IMR-90 (cell line): ENCODE measurements at places on chromosomes 6 and 20.

- DNase-seq, result no peak
Measured at GRCh38 chr6:165705941-165706340, 42.9 kb upstream of the PDE10A start.

- DNase-seq, result peak; percentile 59
Measured at GRCh38 chr6:7249946-7250643, 62.9 kb downstream of the SSR1 start.

DNA sequence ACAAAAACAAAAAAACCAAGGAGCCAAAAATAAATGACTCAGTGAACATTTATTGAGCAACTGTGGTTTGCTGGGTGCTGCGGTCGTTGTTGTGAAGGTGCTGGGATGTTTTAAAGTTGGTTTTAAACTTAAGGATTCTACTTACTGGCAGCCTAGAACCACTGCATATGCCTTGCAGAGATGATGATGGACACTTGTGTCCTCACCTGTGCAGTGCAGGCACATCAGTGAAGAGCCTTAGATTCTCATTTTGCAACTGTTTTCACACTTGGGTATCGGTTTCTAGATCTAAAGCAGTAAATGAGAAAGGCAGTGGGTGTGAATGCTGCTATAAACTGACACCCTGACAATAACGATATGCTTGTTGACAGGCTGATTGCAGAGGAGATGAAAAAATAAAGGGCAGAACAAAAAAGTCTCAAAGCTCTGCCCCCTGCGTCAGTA, 68.8 kb downstream of the UTRN start:
- no peak for DNase-seq

- DNase-seq, result no peak
Measured at GRCh38 chr20:54221996-54222890, 14.4 kb downstream of the PFDN4 start.

DNA sequence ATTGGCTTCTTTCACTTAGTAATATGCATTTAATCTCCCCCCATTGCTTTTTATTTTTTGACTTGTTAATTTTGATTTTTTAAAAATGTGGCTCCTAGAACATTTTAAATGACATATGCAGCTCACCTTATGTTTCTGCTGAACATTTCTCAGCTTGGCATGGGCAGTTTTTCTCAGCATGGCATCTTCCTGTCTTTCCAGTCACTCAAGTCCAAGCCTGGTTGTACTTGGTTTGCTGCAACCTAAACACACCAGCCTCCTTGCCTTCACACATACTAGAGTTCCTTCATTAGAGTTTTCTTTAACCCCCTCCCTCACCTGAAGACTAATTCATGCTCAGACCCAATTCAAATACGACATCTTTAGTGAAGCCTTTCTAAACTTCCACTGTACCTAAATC, 86.4 kb downstream of the ZHX3 start:
- no peak for DNase-seq

- no peak for DNase-seq
Measured at GRCh38 chr20:61913423-61914225, 152.1 kb downstream of the TAF4 start.

- no peak for DNase-seq
Measured at GRCh38 chr6:52307900-52308372, 23.4 kb upstream of the MCM3 start.

DNA sequence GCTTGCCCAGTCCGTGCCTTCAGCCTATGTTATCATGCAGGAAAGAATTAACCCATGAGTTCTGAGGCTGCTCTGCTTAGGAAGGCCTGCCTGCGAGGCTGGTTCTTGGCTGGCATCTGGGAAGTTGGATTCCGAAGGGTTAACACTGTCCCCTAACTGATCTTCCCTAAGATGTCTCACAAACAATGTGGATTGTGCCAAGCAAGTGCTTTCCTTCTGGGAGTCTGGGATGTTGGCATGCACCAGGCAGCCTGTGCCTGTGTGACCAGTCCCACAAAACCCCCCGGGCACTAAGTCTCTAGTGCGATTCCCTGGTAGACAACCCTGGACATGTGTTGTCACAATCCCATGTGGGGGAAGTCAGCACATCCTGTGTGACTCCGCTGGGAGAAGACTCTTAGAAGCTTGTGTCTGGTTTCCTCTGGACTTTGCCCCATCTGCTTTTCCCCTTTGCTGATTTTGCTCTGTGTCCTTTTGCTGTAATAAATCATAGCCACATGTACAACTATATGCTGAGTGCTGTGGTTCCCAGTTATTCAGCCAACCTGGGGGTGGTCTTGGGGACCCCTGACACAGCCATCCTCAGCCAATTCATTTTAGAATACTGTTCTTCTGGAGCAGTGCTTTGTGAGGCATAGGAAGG, 83.8 kb downstream of the SLC22A23 start:
- DNase-seq, result no peak

- DNase-seq, result no peak
Measured at GRCh38 chr6:44050872-44051505, 76.3 kb downstream of the MRPL14 start.

DNA sequence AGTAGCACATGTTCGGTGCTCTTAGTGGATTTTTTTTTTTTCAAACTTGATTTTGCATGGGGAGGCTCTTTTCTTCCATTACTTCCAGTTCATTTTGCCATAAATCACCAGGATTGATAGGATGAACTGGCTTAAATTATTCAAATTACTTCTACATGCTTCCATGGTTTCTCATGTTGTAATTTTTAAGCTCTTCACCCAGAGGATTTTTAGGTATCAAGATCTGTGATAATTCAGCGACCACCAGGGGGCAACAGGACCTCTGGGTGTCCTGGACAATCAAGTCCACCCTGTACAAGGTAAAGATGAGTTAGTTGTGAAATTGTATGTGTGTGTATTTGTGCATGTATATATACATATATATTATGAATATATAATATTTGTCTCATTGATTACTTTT, 4.2 kb upstream of the EPHA7 start:
- DNase-seq, result no peak

- no peak for DNase-seq
Measured at GRCh38 chr6:40848868-40849514, 190.0 kb downstream of the UNC5CL start.

DNA sequence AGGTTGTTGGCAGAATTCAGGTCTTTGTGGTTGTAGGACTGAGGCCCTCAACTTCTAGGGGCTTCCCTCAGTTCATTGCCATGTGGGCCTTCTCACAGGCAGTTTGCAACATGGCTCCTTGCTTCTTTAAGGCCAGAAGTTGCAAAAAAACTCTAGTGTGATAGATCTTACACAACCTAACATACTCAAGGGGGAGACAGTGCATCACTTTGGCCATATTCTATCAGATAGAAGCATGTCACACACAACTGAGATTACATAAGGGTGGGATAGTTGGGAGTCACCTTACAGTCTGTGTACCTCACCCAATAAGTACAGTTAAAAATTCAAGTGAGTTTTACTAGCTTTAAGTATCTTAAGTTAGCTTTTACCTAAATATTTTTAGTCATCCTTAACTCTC, 1.6 kb downstream of the SIRPD start:
- no peak for DNase-seq

GRCh38 chr6:144756469-144756868, 471.3 kb downstream of the UTRN start:
- DNase-seq, result no peak

- DNase-seq, result no peak
Measured at GRCh38 chr6:16543521-16543920, 217.7 kb downstream of the ATXN1 start.

DNA sequence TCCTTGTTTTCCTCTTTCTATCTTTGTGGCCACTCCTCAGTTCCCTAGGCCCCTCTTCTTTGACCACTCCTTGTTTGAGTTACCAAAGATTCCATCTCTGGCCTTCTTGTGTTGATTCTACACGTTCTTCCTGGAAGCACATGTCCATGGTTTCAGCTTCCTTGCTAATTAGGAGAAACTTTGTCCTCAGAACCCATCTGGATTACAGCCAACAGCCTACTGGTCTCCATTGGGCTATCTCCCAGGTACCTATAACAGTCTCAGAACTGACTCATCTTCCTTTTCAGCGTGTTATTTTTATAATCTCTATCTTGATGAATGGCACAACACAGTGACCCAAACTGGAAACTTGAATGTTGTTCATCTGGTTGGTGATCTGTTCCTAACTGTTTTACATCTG, 17.5 kb downstream of the PTPRA start:
- DNase-seq, result peak; percentile 19

DNA sequence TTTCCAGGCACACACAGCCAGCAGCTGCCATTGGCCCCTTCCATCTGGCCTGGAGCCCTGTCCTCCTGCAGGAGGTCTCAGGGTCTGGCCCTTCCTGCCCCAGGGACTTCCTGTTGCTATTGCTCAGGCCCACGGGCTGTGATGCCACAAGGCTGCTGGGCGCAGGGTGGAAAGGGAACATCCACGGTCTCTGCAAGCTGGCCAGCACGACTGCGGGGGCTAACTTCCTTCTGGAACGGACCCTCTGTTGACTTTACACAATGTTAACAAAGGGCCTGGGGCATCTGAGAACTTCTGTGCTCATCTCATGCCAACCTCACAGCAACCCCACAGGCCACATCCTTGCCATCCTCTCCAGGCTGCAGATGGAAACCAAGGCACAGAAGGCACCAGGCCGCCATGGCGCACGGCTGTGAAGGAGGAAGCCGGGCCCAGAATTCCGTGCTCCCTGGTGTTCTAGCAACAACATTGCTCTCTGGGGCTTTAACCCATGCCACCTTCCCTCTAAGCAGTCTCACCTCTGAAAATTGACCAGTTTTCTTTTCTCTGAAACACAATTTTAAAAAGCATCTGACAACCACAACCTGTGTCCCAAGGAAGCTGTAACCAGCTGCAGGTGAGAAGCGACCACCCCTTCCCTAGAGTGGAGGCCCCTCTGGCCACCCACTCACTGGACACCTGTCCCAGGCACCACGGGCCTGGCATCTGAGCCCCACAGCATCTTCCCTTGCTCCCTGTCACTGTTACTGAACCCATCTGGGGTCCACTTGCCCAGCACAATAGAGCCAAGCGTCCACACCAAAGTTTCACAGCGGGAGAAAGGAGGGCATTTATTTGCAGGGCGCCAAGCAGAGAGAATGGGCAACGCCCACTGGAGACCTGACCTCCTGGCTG, 261.3 kb downstream of the CDH4 start:
- DNase-seq, result no peak

- no peak for DNase-seq
Measured at GRCh38 chr6:130204322-130204721, 18.4 kb downstream of the SAMD3 start.

DNA sequence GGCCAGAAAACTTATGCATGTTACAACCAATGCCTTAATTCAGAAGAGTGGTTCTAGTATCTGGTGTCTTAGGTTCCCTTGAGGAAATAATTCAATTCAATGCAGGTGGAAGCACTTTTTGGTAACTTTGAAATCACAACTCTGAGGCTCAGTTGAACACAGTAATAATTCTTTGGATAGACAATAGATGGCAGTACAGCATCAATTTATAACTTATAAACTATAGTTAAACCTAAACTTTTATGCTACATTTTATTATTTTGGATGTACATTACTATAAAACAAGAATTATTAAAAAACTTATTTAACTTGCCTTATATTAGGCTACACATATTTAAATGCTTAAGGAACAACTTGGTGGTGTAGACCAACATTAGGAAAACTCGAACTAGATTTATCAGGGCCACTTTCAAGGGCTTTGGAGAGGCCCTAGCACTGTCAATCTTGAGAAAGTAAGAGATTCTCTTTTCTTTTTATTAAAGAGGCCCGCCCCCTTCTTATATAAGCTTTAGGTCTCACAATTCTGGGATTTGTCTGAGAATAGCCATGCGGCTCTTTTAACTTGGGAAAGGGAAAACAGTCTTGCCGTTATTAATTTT, 85.9 kb downstream of the CRYBG1 start:
- peak; percentile 12 for DNase-seq

DNA sequence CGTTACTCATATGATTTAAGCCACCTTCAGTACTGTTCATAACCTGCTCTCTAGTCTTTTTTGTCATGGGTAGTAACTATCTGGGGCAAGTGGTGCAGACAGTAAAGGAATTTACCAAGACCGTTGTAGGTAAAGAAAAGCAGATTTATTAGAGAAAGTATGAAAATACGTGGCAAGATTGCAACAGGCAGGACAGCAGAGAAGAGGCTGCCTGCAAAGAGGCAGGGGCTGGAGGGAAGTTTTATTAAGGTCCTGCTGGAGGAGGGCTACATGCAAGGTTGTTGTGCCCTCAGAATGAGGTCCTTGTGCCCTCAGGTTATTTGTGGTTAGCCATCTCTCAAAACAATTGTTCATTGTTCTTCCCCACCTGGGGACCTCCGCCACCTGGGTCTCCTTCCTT, 444.3 kb downstream of the BCKDHB start:
- no peak for DNase-seq

DNA sequence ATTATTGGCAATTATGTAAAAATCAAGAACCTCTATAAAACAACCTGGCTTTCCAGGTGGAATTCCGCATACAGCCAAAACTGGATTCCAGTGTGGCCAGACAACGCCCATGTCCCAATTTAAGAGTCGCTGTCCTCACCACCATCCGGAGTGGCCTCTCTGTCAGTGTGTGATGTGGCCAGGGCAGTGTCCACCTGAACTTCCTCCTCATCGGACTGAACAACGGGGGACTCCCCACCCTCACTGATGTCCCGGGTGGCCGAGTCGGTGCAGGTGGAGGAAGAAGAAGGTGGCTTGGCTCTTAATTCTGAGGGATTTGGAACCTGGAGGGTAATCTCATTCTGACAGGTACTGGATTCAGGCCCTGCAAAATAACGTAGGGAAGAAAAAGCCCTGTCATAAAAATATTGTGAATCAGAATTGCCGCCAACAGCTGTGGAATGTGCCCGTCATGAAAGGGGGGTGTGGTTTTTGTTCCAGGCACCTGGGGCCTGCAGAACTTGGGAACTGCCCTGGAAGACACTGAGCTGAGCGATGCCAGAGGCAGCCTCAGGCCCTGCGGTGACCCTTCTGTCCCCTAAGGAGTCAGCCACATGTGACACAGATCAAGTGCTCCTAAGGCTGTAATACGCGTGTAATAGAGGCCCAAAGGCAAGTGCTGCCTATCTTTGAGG, 139.8 kb downstream of the DTNBP1 start:
- no peak for DNase-seq

GRCh38 chr6:152161501-152161900, 354.0 kb downstream of the ESR1 start:
- peak; percentile 78 for DNase-seq

DNA sequence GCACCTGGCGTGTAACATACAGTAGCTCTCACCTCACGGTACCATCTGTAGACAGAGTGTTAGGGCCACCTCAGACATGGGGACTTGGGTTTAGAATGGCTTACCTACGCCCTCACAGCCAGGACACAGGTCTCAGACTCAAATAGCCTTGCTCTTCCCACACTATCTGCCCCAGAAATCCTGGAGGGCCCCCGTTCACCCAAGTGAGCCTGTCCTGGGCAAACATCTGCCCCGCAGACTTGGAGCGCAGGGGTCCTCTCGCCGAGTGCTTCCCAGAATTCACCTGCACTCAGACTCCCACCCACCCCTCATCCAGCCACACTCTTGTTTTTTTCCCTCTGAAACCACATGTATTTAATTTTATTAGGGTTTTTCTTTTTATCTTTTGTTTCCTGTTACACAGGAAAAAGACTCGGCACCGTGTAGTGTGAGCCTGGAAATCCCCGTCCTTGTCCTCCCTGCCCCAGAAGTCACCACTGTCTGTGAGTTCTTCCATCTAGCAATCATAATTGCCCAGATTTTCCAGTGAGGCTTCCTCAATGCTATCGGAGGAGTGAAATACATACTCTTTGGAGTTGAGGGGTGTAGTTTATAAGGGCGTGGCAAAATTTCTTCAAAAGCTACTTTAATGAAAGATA, 17.1 kb upstream of the MAP1LC3A start:
- no peak for DNase-seq
